Esophagus squamous epithelium (tissue), 5 donors: ENCODE measurements at places on chromosomes 5 and 9.

DNA sequence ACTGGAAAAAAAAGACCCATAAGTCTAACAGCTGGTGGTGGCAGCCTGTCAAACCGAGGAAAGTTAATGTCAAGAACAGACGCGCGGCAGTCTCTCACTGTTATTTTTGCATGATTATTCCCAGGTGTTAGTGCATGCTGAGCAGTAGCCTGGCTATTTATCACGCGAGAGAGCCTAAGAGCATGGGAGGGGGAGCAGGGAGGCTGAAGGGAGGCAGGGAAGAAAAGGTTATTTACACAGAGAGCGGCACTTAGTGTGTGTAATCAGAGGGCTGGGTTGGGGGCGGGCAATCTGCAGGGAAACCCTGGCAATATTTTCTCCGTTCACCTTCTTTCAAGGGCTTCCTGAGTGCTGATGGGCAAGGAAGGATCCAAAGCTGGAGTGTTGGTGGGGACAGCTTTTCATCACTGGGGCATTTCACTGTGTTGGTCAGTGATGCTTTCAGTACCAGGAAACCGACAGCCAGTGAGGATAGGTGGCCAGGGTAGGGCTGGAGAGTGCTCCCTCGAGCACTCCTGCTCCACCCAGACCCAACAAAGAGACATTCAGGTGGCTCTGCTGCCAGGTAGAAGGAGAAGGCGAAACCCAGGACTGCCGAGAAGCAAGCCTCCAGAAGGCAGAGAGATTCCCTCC lies 39.6 kb downstream of the ZNF608 start:
- no peak for DNase-seq

DNA sequence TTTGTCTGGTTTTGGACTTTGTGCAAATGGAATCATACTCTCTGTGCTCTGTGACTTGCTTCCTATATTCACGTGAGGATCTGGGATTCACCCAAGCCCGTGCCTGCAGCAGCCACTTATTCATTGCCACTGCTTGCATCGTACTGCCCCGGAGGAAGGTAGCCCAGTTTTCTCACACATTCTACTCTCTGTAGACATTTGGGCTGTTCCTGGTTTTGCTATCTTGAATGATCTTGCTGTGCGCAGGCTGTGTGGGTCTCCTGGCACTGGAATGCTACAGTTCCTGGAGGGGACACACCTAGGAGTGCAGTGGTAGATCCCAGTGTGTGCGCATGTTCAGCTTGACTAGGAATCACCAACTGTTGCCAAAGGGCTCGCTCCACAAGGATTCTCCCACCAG lies 99.2 kb upstream of the BOD1 start:
- no peak for DNase-seq

DNA sequence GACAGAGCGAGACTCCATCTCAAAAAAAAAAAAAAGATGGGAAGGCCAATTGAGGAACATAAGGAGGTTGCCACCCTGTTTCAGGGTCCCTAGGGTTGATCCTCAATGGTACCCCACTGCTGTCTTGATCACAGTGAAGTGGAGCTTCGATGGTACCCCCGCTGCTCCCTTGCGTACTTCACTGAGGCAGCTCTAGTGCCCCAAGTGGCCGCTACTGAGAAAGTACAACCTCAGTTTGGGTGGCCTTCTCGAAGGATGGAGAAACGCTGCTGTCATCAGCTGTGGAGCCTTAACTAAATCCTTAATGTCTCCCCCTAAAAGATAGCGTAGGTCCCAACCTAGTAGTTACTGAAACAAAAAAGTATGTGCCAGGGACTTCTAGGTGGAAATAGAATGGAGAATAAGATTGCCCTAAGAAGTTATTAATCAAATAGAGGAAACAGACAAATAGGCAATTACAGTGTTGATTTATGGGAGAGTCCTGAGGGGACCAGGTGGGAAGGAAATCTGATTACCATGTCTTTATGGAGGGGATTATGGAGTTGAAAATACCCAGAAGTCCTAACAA lies 6.3 kb downstream of the TESK1 start:
- DNase-seq: no peak

DNA sequence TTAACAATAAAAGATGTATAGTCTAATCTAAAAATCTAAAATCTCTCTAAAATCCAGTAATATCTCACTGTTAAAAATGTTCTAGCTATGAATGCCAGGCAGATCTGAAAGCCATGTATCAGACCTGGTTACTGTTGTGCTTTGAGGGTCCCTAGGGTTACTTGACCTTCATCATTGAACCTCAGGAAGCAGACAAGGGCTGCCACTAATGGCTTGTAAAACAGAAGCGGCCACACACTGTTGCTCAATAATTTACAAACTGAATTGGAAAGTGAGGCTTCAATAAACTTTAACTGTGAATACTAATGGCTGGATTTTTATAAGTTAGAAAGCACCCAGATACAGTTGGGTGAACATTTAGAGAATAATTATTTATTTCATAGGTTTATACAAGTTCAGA lies 198.0 kb upstream of the RPS23 start:
- DNase-seq: no peak

GRCh38 chr5:9188131-9188530 lies 357.7 kb downstream of the SEMA5A start:
- no peak for DNase-seq

- DNase-seq: no peak
These were observed 2.5 kb downstream of the FRMD3 start for GRCh38 chr9:83535736-83536135.

DNA sequence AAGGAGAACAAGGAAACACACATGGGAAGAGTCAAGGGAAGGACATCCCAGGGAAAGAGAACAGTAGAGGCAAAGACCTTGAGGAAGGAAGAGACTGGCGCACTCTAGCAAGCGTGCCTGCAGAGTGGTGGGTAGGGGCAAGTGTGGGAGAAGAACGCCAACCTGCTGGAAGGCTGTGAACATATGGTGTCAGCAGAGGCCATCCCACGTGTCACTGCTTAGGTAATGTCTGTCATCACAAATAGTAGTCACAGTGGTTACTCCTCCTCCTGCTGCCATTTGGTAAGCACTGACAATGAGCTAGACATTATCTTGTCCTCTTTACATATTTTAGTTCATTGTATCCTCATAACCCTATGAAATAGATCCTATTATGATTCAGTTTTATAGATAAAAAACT lies 206.4 kb upstream of the TRIM32 start:
- DNase-seq: no peak

- no peak for DNase-seq
These were observed 221.8 kb upstream of the RASEF start for GRCh38 chr9:83284746-83285145.

- no peak for DNase-seq
These were observed 66.7 kb upstream of the ADRA1B start for GRCh38 chr5:159849437-159850083.

- DNase-seq: no peak
These were observed 66.5 kb downstream of the LHX2 start for GRCh38 chr9:124077915-124078572.

DNA sequence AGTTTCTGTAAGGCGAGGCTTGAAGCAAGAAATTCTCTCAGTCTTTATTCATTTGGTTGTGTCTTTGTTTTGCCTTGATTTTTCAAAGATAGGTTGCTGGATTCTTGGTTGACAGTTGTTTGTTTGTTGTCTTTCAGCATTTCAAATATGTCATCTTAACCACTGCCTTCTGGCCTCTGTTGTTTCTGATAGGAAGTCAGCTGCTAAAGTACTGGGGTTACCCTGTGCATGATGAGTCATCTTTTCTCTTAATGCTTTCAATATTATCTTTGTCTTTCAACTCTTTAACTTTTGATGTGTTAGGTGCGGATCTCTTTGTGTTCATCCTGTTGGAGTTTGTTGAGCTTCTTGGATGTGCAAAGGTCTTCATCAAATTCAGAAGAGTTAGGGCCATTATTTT lies 1571.3 kb downstream of the MAT2B start:
- no peak for DNase-seq

DNA sequence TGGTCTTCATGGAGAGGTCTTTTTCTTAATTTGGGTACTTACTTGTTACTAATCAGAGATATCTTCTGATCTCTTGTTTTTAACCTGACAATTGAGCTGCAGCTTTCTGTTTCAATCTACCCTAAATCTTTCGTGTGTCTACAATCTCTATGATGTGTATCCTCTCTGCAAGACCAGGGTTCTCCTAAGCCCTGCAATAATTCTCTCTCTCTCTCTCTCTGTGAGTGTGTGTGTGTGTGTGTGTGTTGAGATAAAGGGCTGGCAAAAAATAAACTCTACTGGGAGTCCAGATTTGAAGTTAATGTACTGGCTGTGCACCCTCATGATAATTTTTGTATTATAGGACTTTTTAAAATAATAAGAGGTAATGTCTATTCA lies 57.8 kb upstream of the FBXL7 start:
- DNase-seq: no peak

DNA sequence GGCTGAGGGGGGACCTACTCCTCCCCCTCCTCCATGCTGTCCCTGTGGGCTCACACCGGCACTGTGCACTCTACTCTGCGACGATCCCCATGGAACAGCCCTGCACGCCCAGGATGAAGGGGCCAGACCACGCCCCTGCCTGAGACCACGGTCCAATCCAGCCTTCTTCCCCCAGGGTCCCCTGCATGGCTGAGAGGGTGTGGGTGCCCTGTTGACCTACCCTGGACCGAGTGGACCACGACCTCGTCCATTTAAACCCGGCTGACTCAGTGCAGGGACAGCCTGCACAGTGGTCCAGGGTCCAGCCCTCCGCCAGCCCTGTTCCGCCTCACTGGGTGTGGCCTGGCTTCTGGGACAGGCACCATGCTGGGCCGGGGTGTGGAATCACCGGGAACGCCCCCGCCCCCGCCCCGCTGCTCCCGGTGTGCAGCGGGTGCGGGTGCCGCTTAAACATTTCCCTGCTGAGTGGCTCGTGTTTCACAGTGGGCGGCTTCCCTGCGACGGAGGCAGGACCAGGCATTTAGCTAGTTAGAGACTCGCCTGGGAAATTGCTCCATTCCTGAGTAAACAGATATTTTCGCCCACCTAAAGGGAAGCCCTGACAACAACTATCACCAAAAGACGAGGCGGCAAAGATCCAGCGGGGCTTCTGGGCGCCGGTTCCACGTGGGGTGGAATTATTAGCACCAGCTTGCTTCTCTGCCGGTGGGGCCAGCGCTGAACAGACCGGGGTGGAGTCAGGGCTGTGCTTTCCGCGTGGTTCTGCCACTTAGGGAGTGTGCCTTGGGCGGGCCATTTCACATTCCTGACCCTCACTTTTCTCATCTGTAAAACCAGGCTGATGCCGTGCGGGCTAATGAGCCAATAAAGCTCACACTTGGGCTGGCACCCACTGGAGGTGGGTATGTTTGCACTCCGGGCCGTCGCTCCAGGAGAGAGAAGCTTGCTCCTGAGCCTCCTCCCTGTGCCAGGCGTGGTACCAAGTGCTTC lies 22.6 kb downstream of the DBH start:
- no peak for DNase-seq

DNA sequence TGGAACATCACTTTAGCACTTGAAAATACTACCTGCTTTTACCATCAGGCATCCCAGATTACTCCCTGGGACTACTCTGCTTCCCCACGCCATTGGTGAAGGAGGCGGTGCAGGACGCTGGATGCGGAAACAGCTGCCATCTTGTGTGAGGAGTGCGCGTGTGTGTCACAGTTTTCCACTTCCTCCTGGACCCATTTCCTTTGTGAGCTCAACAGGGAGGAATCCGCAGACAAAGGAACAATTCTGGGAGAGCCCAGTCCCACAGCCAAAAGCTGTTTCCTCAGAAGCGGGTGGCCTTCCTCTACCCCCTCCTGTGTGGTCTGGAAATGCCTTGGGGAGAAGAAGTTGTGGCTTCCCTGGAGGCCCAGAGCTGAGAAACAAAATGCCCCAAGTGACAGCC lies 16.8 kb downstream of the AFAP1L1 start:
- no peak for DNase-seq

GRCh38 chr9:134327671-134328231 lies 1.5 kb downstream of the RXRA start:
- DNase-seq: no peak

DNA sequence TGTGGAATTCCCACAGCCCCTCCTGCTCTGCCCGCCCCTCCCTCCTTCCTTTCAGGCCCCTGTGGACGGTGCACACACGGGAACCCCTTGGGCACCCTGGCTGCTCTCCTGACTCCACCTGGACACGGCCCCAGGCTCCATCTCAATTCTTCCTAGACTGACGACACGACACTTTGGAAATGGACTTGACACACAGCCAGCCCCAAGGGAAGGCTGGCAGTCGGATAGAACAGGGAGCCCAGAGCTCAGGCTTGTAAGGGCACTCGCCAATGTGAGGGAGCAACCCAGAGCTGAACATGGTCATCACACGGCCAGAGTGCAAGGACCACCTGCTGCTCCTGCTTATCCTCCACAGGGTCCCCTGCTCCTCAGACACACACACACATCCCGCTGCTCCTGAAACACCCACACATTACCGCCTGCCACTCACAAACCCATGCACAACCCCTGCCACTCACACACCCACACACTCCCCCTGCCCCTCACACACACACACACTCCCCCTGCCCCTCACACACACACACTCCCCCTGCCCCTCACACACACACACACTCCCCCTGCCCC lies 8.9 kb downstream of the SLC9A3 start:
- no peak for DNase-seq

- DNase-seq: no peak
These were observed 510.1 kb upstream of the DAB2 start for GRCh38 chr5:39934830-39935229.

- DNase-seq: no peak
These were observed 22.3 kb downstream of the RXRA start for GRCh38 chr9:134348404-134349155.

DNA sequence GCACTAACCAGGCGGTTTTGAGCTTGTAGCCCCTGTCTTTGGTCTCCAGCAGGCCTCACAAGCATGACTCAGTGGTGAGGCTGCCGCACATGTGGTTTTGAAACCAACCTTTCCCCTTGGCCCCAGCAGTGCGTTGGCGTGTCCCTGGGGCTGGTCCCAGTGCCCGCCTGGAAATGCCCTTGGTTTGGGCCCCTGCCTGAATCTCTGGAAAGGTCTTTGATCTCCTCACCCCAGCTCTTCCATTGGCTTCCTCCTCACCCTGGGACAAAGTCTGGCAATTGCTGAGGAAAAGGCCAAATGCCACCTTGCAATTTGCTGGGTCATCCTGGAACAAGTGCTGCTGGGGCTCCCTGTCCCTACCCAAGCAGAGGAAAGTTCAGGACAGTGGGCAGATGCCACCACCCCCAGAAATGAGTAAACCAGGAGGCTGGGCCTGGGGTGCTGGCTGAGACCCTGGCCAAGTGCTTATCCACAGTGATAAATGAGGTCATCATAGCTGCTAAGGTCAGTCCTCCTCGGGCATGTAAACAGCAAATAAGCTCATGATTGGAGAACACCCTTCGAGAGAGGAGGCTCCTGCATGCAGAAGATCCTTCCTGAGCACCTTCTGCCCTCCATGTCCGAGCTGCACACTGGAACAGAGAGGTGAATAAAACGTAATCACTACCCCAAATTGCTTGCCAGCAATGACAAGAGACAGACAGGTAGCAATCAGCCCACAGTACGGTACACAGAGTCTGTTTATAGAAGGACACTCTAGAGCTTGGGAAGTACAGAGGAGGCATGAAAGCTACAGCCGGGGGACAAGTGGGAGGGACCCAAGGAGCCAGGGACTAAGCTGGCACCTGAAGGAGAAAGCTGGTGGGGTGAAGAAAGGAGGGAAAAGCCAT lies 98.9 kb upstream of the CPEB4 start:
- DNase-seq: no peak

- no peak for DNase-seq
These were observed 234.6 kb downstream of the ZNF608 start for GRCh38 chr5:124511791-124512190.
